ENCODE measurements at places on chromosomes 3 and 15.

GRCh38 chr15:74630284-74631086, 14.8 kb downstream of the CLK3 start:
- no peak overlapping the region for H3K4me3 ChIP-seq
- peaks cover 4% of the 10 kb centered on the region for H3K4me1 ChIP-seq
- DNase-seq = no peak
- H3K36me3 ChIP-seq = peaks cover 63% of the 10 kb centered on the region
- no peak overlapping the region for H3K27ac ChIP-seq

- H3K4me1 ChIP-seq = no peaks in the 10 kb centered on the region
- no peak for DNase-seq
- H3K36me3 ChIP-seq = no peaks in the 10 kb centered on the region
- no peak overlapping the region for H3K27ac ChIP-seq
Observed at GRCh38 chr3:171366043-171366442, 94.2 kb downstream of the TNIK start.

- no peak for DNase-seq
- no peaks in the 10 kb centered on the region for H3K4me1 ChIP-seq
- H3K36me3 ChIP-seq = no peaks in the 10 kb centered on the region
- H3K27me3 ChIP-seq = peaks cover 4% of the 10 kb centered on the region
- H3K4me3 ChIP-seq = no peak overlapping the region
- no peak overlapping the region for H3K27ac ChIP-seq
Observed at GRCh38 chr3:193157051-193157450, 84.0 kb upstream of the PLAAT1 start.

GRCh38 chr3:176723758-176724393, 473.4 kb downstream of the TBL1XR1 start:
- no peaks in the 10 kb centered on the region for H3K4me1 ChIP-seq
- peaks cover 2% of the 10 kb centered on the region for H3K27me3 ChIP-seq
- no peak overlapping the region for H3K27ac ChIP-seq
- no peak for DNase-seq

DNA sequence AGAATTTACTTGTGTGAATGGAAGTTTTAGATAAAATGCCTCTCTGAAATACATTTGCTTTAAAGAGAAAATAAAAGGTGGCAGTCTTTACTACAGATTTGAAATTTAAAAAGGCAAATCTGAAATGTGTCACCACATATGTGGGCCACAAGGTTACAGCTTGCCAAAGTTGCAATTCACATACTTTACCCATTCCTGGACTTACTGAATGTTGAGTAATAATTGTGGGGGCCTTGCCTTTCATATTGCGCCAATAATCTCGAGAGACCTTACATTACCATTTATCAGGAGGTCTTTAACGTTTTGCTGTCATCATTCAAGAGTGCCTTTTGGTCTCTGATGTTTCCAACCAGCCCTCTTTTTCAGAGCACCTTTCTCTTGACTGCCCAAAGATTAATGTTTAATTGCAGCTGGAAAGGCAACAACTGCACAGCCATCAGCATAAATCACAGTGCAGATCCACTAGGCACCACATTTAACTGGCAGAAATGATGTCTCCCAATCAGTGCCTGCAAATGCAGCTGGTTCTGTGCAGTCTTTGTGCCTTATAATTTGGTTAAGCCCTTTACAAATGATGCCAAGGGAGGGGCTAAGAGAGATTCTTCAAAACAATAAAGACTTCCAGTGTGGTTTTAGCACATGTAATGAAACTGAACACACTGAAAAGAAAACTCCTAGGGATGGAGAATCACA, 206.8 kb downstream of the MAGI1 start:
- no peaks in the 10 kb centered on the region for H3K36me3 ChIP-seq
- H3K27me3 ChIP-seq = no peaks in the 10 kb centered on the region
- peaks cover 11% of the 10 kb centered on the region for H3K4me1 ChIP-seq

DNA sequence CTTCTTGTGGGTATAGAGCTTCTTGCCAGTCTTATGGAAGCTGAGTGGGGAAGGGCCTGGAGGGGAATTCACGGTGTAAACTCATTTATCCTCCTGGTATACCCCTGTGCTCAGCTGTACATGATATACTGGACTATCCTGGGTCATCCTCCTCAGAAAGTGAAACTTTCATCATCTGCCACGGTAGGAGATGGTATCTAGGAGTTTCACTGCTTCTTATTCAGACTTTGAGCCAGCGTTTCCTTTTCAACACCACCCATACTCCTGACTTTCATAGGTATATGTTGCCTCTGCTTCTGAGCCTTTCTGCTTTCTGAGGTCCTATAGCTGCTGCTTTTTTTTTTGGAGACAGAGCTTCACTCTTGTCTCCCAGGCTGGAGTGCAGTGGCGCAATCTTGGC, 15.6 kb downstream of the SENP5 start:
- no peak overlapping the region for H3K4me3 ChIP-seq
- no peak for DNase-seq
- peaks cover 21% of the 10 kb centered on the region for H3K36me3 ChIP-seq

DNA sequence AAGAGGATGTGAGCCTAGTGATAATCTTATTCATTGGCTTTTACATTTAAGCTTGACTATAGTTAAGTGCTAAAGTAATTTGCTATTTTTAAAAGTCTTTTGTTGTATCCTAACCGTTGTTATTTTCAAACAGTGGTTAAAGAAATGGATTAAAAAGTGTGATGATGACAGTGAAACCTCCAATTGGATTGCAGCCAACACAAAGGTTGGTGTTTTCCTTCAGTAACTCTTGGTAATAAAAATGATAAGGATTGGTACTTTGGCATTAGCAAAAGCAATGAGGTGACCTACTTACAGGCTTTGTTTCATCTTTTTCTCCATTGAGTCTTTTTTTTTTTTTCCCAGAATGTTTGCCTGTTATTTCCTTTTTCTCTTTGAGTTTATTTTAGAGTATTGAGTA, 87.5 kb upstream of the GOLGA6B start:
- no peak overlapping the region for H3K27ac ChIP-seq
- H3K36me3 ChIP-seq = peaks cover 4% of the 10 kb centered on the region
- peaks cover 6% of the 10 kb centered on the region for H3K4me1 ChIP-seq
- H3K27me3 ChIP-seq = no peaks in the 10 kb centered on the region
- no peak for DNase-seq

- no peaks in the 10 kb centered on the region for H3K4me1 ChIP-seq
- no peaks in the 10 kb centered on the region for H3K27me3 ChIP-seq
- H3K4me3 ChIP-seq = no peak overlapping the region
- H3K27ac ChIP-seq = no peak overlapping the region
- no peak for DNase-seq
- H3K36me3 ChIP-seq = no peaks in the 10 kb centered on the region
Observed at GRCh38 chr3:87706176-87706575, 352.6 kb downstream of the CGGBP1 start.

DNA sequence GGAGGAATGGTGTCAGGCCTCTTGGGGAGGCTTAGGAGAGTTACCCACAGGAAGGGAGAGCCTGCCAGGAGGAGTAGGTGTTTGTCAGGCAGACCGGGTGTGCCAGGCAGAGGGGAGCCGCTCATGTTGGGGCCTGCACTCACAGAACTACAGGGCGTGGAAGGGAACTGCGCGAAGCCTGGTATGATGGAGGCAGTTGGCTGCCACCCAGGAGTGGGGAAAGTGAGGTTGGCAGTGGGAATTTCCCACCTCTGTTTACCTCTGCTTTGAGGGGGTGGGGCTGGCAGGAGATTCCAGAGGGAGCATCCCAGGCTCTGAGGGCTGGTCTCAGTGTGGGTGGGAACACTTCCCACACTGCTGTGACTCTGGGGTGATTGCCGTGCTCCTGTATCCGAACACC, 99.9 kb downstream of the SLCO3A1 start:
- H3K36me3 ChIP-seq = no peaks in the 10 kb centered on the region
- H3K4me3 ChIP-seq = no peak overlapping the region
- H3K27ac ChIP-seq = no peak overlapping the region
- no peaks in the 10 kb centered on the region for H3K27me3 ChIP-seq
- no peaks in the 10 kb centered on the region for H3K4me1 ChIP-seq
- DNase-seq = no peak

DNA sequence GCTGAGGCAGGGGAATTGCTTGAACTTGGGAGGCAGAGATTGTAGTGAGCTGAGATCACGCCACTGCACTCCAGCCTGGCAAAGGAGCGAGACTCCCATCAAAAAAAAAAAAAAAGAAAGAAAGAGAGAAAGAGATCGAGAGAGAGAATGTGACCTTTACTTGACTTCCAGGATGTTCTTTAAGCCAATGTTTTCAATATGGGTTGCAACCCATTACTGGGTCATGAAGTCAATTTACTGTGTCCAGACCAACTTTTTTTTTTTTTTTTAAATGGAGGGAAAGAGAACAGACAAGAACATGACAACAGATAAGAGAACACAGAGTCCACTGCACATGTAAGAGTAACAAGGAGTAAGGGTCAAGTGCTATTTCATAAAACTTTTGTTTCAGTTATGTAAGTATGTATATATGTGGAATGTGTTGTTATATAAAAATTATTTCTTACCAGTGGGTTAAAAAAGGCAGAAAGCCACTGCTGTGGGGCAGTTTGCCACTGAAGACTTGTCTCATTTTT, 29.8 kb downstream of the RAB8B start:
- H3K4me1 ChIP-seq = peaks cover 10% of the 10 kb centered on the region
- no peak for DNase-seq
- no peaks in the 10 kb centered on the region for H3K36me3 ChIP-seq
- no peak overlapping the region for H3K4me3 ChIP-seq
- no peak overlapping the region for H3K27ac ChIP-seq

DNA sequence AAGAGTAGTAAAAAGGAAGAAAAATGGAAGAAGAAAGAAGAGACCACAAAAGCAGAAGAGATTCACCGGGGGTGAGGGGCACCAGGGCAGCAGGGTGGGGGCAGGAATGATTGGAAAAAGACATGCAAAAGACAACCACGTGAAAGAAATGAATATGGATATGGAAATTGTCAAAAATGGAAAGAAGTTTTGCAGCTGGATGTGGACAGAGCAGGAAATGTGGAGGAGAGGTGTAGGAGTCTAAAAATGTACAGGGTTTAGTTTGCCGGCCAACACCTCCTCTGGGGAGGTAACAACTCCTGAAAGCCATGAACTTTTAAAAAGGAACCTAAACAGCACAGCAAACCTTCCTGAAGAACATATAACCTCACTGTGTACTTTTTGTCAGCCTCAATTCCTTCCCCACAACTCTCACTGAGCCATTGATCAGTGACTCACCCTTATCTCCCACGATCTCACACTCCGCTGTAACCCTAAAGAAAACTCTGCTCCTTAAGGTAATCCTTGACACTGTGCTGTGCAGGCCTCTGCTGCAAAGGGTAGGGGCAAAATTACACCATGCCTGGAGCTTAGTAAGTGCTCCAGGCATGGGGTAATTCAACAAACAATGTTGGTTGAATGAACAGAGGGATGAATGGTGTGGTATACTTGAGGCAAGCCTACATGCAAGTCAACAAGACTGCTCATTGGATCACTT, 100.2 kb upstream of the BOC start:
- no peaks in the 10 kb centered on the region for H3K4me1 ChIP-seq
- no peak overlapping the region for H3K27ac ChIP-seq
- H3K36me3 ChIP-seq = no peaks in the 10 kb centered on the region
- DNase-seq = no peak
- H3K27me3 ChIP-seq = no peaks in the 10 kb centered on the region

DNA sequence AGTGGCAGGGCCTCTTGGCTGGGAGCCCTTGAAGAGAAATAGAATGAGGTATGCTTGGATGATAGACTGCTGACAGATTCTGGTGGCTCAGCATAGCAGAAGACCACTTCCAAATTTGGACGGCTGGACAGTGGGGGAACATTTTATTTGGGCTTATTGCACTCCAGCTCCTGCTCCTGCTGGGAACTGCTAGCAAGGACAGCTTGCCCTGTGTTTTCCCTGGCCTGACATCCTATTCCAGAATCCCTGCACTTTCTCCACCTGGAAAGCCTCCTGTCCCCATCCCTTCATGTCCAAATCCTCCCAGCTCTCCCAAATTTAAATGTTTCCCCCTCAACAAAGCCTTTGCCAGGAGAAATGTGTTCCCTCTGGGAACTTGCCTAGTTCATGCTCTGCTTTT, 9.8 kb upstream of the COLQ start:
- H3K36me3 ChIP-seq = no peaks in the 10 kb centered on the region
- no peak overlapping the region for H3K27ac ChIP-seq
- H3K4me1 ChIP-seq = no peaks in the 10 kb centered on the region
- no peak overlapping the region for H3K4me3 ChIP-seq
- no peaks in the 10 kb centered on the region for H3K27me3 ChIP-seq
- DNase-seq = no peak

- DNase-seq = no peak
- no peak overlapping the region for H3K27ac ChIP-seq
- H3K27me3 ChIP-seq = no peaks in the 10 kb centered on the region
- H3K4me1 ChIP-seq = no peaks in the 10 kb centered on the region
- no peak overlapping the region for H3K4me3 ChIP-seq
- no peaks in the 10 kb centered on the region for H3K36me3 ChIP-seq
Observed at GRCh38 chr3:150876611-150877265, 28.5 kb downstream of the MINDY4B start.

GRCh38 chr3:49295489-49296058, 18.5 kb upstream of the C3orf62 start:
- H3K27me3 ChIP-seq = no peaks in the 10 kb centered on the region
- H3K4me3 ChIP-seq = no peak overlapping the region
- no peaks in the 10 kb centered on the region for H3K4me1 ChIP-seq
- DNase-seq = no peak
- peaks cover 52% of the 10 kb centered on the region for H3K36me3 ChIP-seq

- no peak for DNase-seq
- no peaks in the 10 kb centered on the region for H3K36me3 ChIP-seq
- H3K27ac ChIP-seq = no peak overlapping the region
- H3K27me3 ChIP-seq = peaks cover 2% of the 10 kb centered on the region
Observed at GRCh38 chr15:26890988-26891387, 24.1 kb downstream of the GABRA5 start.

- H3K27me3 ChIP-seq = peaks cover 2% of the 10 kb centered on the region
- no peak overlapping the region for H3K4me3 ChIP-seq
- no peak for DNase-seq
- H3K4me1 ChIP-seq = no peaks in the 10 kb centered on the region
- no peaks in the 10 kb centered on the region for H3K36me3 ChIP-seq
- no peak overlapping the region for H3K27ac ChIP-seq
Observed at GRCh38 chr3:24748520-24748919, 253.9 kb upstream of the THRB start.

DNA sequence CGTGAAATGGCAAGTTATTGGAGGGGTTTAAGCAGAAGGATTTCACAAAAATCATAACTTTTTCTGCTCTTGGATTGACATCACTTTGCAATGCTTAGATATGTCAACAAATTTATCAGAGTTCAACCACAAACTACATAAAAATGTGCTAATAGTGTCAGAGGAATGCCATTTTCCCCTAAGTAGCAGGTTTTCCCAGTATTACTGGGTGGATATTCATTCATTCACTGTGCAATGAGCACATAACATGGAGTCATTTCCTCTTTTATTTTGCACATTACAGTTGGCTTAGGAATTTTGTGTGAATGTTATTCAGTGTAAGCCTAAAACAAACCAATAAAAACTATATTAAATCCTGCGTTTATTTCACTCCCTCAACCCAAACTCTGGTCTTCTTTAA, 537.3 kb upstream of the MCTP2 start:
- H3K36me3 ChIP-seq = no peaks in the 10 kb centered on the region
- no peak for DNase-seq
- no peak overlapping the region for H3K4me3 ChIP-seq
- no peaks in the 10 kb centered on the region for H3K27me3 ChIP-seq
